Left ventricle myocardium inferior (tissue), 1 donor: ENCODE measurements at places on chromosomes 7 and 10. TPM values are rescaled to one million over a fixed set of nuclear protein-coding genes. Genes with fewer than 3 reads are reported as not detected.

DNA sequence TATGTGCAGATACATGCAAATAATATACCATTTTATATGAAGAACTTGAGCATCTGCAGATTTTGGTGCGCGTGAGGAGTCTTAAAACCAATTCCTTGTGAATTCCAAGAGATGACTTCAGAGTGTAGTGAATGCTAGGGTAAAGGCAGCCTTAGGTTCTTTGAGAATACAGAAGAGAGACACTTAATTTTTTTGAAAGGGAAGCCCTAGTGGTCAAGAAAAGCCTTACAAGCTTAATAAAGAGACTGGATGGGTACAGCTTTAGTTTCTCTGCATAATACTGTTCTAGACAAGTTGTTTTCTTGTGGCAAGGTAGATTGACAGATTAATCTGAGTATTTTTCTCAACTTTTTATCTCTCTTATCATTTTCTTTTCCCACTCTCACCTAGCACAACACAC is 636.5 kb downstream of the DNAJB9 start:
- DNase-seq, result no peak

GRCh38 chr7:156791241-156791640 is 101.7 kb downstream of the LMBR1 start:
- no peak for DNase-seq

Gene CYP3A7
- total RNA-seq, result not detected

- DNase-seq, result no peak
Observed at GRCh38 chr10:34981844-34982243, 108.3 kb downstream of the CUL2 start.

Gene CDC14C
- total RNA-seq, result not detected

DNA sequence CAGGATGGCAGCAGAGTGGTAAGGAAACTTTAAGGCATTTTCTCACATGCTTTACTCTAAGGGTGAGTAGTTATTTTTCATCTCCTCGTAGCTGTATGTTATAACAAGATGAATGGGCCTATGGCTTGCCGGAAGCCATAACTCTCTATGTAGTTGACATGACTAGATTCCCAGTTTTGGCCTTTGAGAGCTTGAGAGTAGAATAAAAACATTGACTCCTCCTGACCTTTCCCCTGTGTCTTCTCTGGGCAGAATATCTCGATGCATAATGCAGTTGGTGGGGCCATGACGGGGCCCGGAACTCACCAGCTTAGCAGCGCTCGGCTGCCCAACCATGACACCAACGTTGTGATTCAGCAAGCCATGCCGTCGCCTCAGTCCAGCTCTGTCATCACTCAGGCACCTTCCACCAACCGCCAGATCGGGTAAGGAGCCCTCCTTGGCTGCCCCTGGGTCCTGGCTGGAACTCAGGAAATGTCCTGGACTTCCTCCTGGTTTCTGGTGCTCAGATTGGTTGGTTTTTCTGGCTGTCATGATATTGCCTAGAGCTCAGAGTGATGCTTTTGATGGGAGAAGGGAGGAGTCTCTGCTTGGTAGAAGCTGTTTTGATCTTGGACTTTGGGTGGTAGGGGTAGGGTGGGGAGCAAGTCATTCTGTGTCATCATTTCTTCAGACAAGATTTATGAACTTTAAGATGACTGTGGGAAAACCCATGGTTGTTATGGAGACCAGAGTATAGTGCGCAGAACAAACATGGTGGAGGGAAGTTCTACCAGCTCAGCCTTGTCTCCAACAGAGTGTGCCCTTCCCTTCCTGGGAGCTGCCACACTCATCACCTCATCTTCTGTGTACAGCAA is 158.0 kb downstream of the CREB5 start:
- DNase-seq, result no peak

GRCh38 chr7:14321947-14322346 is 332.5 kb upstream of the ETV1 start:
- no peak for DNase-seq

DNA sequence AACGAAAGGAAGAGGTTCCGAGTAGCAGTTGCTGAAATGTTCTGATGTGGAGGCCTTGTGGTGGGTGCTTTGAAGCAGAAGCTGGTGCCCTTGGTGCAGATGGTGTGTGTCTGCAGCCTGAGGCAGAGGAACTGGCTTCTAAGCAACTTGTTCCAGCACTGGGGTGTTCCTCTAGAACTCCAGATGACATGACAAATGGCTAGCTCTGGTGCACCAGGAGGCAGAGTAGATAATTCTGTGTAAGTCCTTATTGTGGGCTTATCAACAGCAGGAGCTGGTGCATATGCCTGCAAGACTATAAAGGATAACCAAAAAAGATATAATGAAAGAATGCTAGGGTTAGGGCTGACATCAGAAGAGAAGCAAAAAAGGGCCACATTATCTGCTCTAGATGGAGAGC is 76.5 kb downstream of the ARL5B start:
- DNase-seq, result no peak

GRCh38 chr7:31102151-31102972 is 50.3 kb downstream of the ADCYAP1R1 start:
- DNase-seq, result no peak

GRCh38 chr10:93417266-93417665 is 64.9 kb downstream of the MYOF start:
- DNase-seq, result peak; percentile 70

DNA sequence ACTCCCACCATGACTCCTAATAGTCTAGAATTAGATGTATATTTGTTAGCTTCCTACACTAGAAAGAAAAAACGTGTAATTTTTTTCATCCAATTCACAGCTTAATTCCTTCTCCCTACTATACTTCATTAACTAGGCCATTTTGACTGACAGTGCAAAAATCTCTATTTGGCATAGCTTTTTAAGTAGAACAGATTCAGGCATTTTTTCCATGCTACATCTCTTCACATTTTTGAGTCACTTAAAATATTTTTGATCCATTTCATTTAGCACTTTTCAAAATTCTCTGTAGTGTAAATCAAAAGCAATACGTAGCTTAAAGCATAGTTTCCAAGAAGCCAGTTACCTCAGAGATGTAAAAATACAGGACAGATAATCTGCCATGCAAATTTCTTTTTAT is 391.1 kb upstream of the NPVF start:
- DNase-seq, result no peak

- DNase-seq, result no peak
Observed at GRCh38 chr7:150446288-150446938, 4.0 kb upstream of the GIMAP8 start.

Gene TACR2
- not detected for total RNA-seq

DNA sequence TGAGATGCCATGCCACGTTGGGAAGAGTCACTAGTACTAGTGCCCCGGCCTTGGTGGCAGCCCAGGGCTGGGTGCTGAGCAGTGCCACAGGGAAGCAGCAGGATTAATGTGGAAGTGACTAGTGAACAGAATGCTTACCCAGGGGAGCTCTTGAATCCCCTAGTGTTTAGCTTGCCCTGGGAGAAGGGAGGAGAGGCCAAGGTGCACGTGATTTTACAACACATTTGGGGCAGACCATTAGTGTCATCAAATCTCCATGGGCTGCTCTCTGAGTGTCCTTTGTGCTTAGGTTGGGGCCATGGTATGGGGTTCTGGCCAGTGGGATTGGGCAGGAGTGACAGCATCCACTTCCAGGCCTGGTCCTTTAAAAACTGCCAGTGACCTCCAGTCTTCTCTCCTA is 37.5 kb downstream of the ARHGAP22 start:
- DNase-seq, result no peak

- DNase-seq, result no peak
Observed at GRCh38 chr10:53162856-53163255, 390.3 kb upstream of the MBL2 start.

DNA sequence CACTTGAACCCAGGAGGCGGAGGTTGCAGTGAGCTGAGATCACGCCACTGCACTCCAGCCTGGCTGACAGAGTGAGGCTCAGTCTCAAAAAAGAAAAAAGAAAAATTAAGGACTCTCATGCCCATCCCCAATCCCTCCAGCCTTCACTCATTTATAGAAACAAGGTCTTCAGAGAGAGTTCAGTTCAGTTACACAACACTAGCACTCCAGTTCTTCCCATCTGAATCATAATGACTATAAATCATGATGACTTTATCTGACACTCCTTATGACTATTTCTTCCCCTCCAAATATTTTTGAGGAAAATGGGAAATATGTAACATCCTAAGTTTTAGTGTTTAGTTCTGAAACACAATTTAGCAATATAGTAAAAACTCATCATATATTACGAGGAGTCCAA is 107.4 kb upstream of the LSM8 start:
- no peak for DNase-seq

Gene ARMC3
- not detected for total RNA-seq

- DNase-seq, result no peak
Observed at GRCh38 chr10:79318369-79318768, 28.9 kb upstream of the PPIF start.

Gene VSIR
- total RNA-seq, result 104 TPM

Gene GPRIN2
- total RNA-seq, result not detected

GRCh38 chr10:131850383-131850870 is 50.4 kb upstream of the PPP2R2D start:
- no peak for DNase-seq

DNA sequence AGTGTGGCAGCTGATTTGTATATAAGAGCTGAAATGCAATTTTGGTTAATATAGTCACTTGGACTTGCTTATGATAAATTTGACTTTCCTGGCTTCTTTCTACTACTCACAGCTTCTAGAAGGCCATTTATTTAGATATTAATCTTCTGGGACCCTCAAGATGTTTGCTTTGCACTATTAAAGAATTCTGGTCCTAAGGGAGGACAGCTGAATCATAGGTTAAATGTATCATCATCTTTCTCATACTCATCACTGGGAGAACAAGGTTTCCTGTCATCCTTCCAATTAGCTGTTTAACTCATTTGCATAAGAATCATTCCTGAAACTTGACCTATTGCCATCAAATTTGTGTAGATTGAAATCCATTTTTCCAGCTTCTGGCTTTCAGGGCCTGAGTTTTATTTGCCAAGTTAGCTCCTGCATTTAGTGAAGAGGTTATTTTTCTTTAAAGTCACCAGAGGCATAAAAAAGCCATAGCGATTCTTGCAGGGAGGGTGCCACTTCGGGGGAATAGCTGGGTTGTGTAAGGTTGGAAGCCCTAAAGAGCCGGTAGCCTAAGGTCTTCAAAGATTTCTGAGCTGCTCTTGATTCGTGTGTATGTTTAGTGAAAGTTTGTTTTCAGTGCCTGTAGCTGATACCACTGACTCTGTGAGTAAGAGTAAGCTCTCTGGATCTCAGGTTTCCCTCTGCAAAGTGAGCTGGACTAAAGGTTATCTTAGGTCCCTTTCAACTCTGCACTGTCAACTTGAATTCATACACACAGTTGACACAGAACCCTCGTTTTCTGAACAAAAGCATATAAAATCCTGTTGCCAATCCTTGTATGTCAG is 4.3 kb downstream of the MAP3K8 start:
- DNase-seq, result no peak

- DNase-seq, result no peak
Observed at GRCh38 chr7:152365982-152366603, 69.7 kb downstream of the KMT2C start.

- DNase-seq, result no peak
Observed at GRCh38 chr10:24821986-24822385, 98.3 kb upstream of the ARHGAP21 start.
